ENCODE measurements at places on chromosomes 3 and 15.

- ATAC-seq = no peak
Observed at GRCh38 chr3:70726961-70727360, 414.5 kb upstream of the MDFIC2 start.

DNA sequence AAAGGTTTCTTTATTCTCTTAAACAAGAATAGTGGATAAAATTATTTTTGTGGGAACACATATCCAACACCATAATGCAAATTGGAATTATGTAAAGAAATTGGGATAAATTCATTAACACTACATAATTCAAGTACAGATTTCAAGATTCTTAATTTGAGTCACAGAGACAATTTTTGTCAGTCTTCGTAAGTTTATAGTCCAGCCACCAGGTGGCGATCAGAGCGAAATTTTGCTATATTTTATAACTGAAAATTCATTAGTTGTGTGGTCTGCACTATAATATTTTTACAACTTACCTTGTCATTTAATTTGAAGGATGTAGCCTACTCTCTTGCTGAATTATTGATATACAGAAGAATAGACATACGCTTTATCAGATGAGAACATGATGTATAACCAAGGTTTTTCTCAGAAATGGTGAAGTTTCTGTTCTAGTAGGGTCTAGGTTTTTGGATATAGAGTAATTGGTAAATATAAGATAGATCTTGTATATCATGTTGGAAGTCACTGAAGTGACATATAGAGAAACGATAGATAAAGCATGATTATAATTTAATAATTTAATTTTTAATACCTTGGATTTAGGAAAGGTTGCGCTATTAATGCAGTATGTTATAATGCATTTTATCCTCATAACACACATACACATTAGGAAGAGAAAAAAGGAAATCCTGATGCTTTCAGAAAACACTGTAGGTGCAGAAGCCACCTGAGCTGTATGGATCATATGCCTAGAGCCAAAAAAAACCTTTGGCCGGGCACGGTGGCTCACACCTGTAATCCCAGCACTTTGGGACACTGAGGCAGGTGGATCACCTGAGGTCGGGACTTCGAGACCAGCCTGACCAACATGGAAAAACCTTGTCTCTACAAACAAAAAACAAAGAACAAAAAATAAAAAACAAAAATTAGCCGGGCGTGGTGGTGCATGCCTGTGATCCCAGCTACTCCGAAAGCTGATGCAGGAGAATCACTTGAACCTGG is 31.7 kb downstream of the PLSCR4 start:
- no peak for ATAC-seq

DNA sequence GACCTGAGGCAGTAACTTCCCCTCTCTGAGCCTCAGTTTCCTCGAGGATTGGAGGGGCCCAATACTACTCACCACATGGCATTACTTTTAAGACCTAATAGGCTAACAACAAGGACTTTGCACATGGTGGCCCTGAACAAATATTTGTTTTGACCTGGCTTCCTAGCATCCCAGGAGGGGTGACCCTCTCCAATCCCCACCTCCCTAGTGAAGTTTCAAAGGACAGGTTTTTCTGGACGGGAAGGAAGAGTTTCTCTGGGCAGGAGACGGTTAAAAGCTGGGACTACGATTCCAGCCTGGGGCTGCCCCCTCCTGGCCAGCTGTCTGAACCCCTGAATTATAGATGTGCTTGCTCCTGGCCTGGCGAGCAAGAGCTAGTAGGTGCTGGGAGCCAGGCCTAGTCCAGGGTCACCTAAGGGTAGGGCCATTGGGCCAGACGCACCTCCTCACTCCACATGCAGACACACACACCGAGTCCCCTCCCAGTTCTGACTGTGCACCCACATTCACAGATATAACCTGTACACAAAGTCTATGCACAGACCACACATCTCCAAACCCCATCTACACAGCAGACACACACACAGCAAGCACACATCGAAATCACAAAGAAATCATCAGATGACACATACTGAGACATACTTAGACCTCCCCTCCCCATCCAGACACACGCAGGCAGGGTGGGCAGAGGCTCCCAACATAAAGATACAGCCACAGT is 2.7 kb upstream of the ISL2 start:
- ATAC-seq = peak; percentile 21

- no peak for ATAC-seq
Observed at GRCh38 chr3:78741066-78741645, 1026.6 kb downstream of the ROBO1 start.

GRCh38 chr3:58999134-58999773 is 50.6 kb downstream of the CFAP20DC start:
- ATAC-seq = no peak

GRCh38 chr3:128107834-128108233 is 15.8 kb downstream of the RUVBL1 start:
- ATAC-seq = no peak

GRCh38 chr3:97910931-97911351 is 61.3 kb downstream of the RIOX2 start:
- ATAC-seq = peak; percentile 73

DNA sequence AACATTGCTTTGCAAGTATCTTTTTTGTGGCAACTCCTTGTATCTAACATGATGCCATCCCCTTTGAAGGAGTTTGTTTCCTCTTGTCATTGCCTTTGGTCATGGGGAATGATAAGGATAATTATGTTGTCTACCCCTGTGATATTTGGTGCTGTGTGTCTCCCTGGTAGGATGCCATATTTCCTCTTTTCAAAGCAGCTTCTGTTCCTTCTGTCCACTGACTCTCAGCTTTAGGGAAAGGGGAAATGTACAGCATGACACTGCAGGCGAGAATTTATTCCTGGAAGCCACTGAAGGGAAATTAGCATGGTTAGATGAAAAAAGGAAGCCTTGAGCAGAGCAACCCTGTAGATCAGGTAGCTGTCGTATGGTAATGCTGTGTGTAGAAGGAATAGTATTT is 576.7 kb downstream of the CADM2 start:
- no peak for ATAC-seq

DNA sequence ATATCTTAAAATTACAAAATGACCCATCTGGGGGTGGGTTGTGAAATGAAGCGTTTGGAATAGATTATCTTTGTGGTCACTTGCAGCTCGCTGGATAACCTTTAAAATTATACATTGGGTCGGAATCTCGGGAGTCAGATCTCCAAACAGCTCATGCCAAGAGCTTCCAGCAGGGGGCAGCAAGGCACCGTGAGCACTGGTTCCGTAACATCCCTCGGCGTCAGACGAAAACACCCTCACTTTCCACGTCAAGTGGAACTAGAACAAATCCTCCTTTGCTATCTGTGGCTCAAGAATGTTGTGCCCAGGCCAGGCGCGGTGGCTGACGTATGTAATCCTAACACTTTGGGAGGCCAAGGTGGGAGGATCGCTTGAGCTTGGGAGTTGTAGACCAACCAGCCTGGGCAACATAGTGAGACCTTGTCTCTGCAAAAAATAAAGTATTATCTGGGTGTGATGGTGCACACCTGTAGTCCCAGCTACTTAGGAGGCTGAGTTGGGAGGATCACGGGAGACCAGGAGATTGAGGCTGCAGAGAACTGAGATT is 31.1 kb downstream of the UMPS start:
- ATAC-seq = peak; percentile 78

- ATAC-seq = no peak
Observed at GRCh38 chr3:12395349-12396012, 88.8 kb upstream of the TSEN2 start.

- ATAC-seq = peak; percentile 33
Observed at GRCh38 chr3:123447749-123448517, 957 bp downstream of the ADCY5 start.
